ENCODE measurements at places on chromosomes 3 and 15.

- DNase-seq = no peak
Measured at GRCh38 chr3:16186565-16186964, 12.1 kb downstream of the GALNT15 start.

GRCh38 chr15:57510647-57511046 lies 81.1 kb upstream of the MYZAP start:
- no peak for DNase-seq

GRCh38 chr3:45642731-45643152 lies 46.5 kb upstream of the SACM1L start:
- DNase-seq = no peak

GRCh38 chr3:179071027-179071322 lies 634 bp downstream of the ZMAT3 start:
- DNase-seq = no peak

DNA sequence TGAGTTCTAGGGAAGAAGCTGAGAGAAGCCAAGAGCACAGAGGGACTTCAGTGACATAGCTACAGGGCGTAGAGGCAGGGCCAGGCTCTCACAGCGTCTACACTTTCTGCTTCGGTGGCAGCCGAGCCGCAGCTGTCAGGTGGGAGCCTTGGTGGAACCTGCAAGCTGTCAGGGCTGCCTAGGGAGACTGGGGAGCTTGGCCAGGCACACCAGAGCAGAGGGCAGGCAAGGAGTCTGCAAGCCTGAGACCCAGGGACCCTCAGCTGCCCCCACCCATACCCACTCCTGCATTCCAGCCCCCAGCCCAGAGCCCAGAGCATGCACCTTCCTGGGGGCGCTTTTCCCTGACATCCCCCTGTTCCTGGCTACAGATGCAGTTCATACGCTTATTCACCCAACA lies 13.4 kb upstream of the KLF15 start:
- DNase-seq = no peak

GRCh38 chr3:8529738-8530525 lies 28.3 kb downstream of the LMCD1 start:
- no peak for DNase-seq

GRCh38 chr3:37098884-37099283 lies 75.5 kb downstream of the LRRFIP2 start:
- no peak for DNase-seq

DNA sequence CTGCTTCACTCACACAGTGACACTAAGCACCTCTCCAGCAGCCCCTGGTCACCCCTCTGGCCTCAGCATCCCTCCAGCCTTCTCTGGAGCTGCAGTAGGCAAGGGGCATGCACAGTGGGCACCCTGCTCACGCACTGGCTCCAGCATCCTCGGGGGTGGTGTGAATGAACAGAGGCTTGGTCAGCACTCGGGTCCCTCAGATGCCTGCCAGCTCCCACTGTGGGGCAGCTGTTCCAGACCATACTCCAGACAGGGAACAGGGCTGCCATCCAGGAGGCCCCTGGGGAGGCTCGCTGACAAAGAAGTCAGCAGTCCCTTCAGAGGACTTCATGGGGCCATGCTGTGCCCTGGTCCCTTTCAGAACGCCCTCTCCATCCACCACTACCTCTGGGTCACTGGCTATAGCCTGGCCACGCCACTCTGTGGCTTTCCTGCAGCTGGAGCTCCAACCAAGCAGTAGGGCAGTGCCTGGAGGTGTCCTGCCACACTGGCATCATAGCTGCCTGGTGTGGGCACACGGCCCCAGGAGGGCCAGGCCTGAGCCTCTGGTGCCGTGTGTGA lies 26.3 kb downstream of the ALS2CL start:
- no peak for DNase-seq

DNA sequence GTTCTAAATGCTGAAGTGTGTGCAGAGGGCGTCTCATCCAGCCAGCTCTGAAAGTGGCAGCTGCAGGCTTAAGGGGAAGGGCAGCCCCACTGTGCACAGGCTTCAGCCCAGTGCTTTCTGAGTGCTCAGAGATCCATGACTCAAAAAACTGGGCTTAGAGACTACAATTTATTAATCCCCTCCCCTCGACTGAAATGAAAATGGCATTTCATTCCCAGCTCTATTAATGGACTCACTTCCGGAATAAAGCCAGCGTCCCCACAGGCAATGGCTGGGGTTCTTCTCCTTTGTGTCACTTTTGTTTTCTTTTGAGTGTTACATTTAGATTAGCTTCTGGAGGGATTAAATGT lies 55.5 kb upstream of the PLXNA1 start:
- no peak for DNase-seq

DNA sequence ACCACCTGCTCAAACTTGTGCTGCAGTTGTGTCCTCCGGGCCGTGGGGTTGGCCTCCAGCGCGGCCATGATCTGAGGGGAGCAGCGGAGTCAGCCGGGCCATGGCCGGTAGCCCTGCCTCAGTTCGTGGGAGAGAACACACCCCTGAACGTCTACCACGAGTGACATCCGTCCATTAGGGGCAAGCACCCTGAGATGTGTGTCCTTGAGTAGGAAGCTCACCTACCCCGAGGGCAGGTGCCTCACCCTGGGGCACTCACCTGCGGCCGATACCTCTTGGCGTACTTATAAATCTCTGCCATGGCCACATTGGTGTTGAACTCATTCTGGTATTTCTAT lies 13.4 kb downstream of the H1-8 start:
- no peak for DNase-seq

GRCh38 chr3:148077318-148077923 lies 620.3 kb upstream of the AGTR1 start:
- no peak for DNase-seq

DNA sequence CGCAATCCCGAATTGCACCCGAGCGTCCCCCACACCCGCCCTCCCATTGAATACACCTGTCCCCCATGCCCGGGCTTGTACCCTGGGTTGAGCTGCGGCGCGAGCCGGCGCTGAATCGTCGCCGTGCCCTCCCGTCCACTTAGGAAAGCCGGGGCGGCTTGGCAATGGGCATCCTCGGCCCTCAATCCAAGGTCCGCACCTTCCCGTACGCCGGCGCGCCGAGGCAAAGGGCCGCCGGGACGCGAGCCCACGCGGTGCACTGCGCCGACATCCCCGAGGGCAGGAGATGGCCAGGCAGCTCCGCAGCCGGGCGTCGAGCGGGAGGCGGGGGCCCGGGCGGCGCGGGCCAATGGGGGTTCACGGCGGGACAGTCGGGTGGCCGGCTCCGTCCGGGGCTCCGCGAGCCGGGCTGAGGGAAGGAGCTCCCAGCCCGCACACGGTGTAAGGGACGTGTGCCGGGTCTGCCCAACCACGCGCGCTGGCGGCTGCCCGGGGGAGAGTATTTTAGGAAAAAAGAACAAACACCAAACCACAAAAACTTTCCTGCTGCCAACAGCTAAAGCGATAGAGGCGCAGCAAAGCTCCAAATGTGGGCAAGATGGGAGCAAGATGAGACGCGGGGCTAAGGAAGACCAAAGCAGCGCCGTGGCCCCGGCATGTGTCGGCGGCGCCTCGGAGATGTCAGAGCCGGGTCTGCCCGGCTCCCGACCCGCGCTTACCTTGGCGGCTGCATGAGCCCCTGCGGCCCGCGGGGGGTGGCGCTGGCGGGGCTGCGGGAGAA lies 621 bp downstream of the RGMA start:
- DNase-seq = no peak

GRCh38 chr3:151926956-151927355 lies 53.5 kb downstream of the SUCNR1 start:
- DNase-seq = no peak

GRCh38 chr3:37041546-37042195 lies 48.4 kb downstream of the MLH1 start:
- DNase-seq = no peak

DNA sequence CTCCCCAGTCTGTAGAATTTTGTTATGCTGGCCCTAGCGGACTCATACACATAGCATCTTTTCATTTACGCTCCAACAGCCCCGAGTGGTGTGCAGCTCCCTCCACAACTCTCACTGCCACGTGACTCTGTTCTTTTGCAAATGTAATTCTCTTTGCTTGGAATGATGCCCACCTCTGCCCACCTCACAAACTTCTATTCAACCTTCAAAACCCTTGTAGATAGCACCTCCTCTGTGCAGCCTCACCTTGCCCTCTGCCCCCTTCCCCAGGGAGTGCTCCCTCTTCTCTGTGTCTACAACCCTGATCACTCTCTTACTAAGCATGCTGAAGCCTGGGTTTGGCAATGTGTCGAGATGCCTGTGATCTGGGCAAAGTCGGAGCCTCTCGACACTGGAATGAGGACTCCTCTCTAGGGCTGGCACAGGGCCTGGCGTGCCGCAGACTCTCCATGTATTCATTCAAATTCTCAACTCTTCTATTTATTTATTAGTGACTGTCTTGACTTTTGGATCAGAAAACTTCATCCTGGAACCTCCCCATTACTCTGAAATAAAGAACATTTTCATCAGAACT lies 73.5 kb downstream of the MGLL start:
- no peak for DNase-seq

DNA sequence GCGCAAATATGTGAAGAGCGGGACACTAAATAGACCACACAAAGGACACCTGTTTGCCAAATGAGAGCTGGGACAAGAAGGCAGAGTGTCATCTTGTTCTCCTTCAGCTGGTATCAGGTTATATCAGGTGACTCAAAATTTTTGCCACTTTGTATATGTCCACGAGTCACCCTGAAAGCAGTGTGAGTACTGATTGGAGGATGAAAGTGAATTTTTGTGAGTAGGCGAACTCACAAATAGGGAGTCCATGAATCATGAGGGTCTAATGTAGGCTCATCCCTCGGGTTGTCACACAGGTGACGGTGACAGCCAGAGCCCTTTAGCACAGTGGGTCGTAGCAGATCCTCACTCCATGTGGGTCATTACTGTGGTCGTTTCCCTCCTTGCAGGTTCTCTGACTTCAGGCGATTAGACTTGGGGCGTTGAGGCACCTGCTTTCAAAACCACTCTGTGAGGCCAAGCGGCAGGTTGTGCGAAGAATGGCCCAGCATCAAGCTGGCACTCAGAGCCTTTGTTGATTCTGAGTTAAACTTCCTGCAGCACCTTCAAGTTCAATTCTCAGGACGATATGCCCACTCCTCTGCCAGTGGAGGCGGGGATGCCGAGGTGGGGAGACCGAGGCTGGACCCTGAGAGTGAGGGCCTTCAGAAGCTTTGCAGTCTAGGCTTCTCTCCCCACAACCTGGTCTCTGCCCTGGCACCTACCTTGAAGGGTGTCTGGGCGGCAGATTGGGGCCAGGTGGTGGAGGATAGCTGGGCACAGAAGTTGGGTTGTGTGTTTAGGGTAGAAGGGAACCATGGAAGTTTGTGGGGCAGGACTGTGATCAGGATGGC lies 173.8 kb downstream of the SMAD6 start:
- DNase-seq = no peak

DNA sequence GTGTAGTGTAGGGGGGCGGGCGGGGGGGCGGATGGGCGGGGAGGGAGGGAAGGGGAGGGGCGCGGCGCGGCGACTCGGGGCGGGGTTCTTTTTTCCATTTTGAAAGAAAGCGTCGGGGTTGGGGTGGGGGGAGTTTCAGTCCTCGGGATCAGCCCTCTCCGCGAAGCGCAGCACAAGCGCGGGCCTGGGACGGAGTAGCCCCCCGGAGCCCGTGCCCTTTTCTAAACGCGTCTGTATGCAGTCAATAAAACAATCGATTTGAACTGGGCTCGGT lies 6.1 kb downstream of the ISLR2 start:
- no peak for DNase-seq

DNA sequence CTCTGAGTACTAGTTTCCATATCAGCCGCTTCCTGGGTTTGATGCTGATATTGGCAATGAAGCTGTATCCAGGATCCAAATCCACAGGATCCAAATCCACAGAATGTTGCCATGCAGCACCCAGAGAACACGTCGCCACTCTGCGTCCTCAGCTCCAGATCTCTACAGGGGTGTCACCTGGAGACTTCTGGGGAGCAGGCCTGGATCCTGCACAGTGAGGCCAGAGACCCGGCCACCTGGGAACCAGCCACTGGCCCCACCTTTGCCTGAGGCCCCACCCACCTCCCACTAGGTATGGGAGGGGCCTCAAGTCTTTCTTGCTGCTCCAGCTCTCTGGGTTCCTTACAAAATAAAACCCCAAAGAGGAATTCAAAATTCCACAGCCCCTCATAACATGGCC lies 123.9 kb downstream of the LRRK1 start:
- DNase-seq = no peak

DNA sequence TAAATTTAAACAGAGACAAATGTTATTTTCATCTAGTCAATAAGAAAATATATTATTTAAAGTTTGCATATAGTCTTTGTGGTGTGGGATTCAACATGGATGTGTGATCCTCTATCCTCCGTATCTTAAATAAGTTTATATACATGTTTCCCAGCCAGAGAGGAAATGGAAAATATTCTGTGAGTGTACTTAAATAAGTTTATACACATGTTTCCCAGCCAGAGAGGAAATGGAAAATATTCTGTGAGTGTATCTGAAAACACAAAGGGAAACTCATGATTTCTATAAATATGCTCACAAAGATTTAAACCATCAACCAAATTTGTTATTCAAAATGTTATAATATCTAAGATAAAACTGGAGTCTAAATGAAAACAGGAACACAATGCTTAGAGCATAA lies 110.0 kb upstream of the MELTF start:
- no peak for DNase-seq

- DNase-seq = no peak
Measured at GRCh38 chr3:180332608-180333007, 269.4 kb upstream of the TTC14 start.

DNA sequence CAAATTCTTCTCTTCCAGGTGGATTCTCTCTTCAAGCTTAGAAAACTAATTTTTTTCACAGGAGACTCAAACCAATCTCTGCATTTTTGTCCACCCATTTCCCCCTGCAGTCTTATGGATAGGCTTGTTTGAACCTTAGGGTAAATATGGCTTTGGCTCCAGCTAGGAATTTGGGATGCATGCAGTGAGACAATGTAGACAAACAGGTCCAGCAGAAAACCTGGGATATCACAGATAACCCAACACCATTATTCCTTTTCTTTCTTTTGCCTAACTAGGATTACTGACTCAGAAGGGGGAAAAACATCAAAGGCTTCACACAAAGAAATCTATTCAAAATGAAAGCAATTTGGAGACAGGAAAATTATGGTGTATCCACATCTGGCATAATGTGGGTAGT lies 11.2 kb upstream of the SEMA5B start:
- no peak for DNase-seq

- DNase-seq = peak; percentile 8
Measured at GRCh38 chr15:80234883-80235282, 17.1 kb downstream of the CTXND1 start.

- DNase-seq = no peak
Measured at GRCh38 chr3:95721938-95722337, 1092.5 kb upstream of the EPHA6 start.

- no peak for DNase-seq
Measured at GRCh38 chr3:124768812-124769211, 38.6 kb downstream of the UMPS start.

DNA sequence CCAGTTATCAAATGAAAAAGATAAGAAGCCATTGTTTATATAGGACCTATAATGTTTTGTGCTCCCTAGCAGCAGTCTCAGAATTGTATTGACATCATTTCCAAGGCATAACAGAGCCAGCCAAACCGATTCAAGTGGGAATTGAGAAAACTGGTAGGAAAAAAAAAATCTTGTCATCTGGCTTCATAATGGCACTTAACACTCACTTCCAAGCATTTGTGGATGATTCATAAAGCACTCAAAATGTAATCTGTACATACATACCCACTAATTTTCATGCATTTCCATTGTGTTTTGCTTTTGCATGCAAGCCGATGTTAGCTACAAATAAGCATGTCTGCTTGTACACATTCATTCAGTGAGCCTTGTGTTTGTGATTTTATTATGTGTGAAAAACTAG lies 18.6 kb upstream of the TRPC1 start:
- no peak for DNase-seq

GRCh38 chr15:92693691-92694331 lies 38.2 kb upstream of the FAM174B start:
- no peak for DNase-seq
